ENCODE measurements at places on chromosomes 4 and X. TPM values are rescaled to one million over a fixed set of nuclear protein-coding genes. Genes with fewer than 3 reads are reported as not detected.

The CD40LG gene
- total RNA-seq, result not detected

The PRMT9 gene
- total RNA-seq, result 7.5 TPM

The SHROOM4 gene
- total RNA-seq, result 0.43 TPM

The FMR1 gene
- 15.1 TPM for total RNA-seq

The ITIH6 gene
- total RNA-seq, result not detected

The DUX4 gene
- total RNA-seq, result not detected

The TACR3 gene
- total RNA-seq, result not detected

The DAPP1 gene
- 127 TPM for total RNA-seq

The ARHGAP36 gene
- not detected for total RNA-seq

The ADH1B gene
- not detected for total RNA-seq

The GPRASP1 gene
- 0.48 TPM for total RNA-seq

The VCX2 gene
- total RNA-seq, result not detected

The GABRE gene
- 16.8 TPM for total RNA-seq

The MAPK10 gene
- total RNA-seq, result 2.2 TPM

The MAGEB2 gene
- not detected for total RNA-seq

The MCF2 gene
- under 0.01 TPM for total RNA-seq

The HSD17B11 gene
- total RNA-seq, result 1.3 TPM

The SHROOM2 gene
- total RNA-seq, result 4.6 TPM

The RNF150 gene
- total RNA-seq, result 0.24 TPM

The KCNIP4 gene
- 0.48 TPM for total RNA-seq

The TENM3 gene
- total RNA-seq, result 1.5 TPM

The ADAM29 gene
- not detected for total RNA-seq

The ART3 gene
- not detected for total RNA-seq

The TCP11X2 gene
- total RNA-seq, result not detected

The ANAPC4 gene
- 17.8 TPM for total RNA-seq

The PABPC1L2A gene
- total RNA-seq, result not detected

The TMSB15A gene
- total RNA-seq, result not detected

The SLITRK2 gene
- not detected for total RNA-seq

Measured in tracheal epithelial cell (primary cell).